ENCODE measurements at places on chromosomes 7 and 10.

DNA sequence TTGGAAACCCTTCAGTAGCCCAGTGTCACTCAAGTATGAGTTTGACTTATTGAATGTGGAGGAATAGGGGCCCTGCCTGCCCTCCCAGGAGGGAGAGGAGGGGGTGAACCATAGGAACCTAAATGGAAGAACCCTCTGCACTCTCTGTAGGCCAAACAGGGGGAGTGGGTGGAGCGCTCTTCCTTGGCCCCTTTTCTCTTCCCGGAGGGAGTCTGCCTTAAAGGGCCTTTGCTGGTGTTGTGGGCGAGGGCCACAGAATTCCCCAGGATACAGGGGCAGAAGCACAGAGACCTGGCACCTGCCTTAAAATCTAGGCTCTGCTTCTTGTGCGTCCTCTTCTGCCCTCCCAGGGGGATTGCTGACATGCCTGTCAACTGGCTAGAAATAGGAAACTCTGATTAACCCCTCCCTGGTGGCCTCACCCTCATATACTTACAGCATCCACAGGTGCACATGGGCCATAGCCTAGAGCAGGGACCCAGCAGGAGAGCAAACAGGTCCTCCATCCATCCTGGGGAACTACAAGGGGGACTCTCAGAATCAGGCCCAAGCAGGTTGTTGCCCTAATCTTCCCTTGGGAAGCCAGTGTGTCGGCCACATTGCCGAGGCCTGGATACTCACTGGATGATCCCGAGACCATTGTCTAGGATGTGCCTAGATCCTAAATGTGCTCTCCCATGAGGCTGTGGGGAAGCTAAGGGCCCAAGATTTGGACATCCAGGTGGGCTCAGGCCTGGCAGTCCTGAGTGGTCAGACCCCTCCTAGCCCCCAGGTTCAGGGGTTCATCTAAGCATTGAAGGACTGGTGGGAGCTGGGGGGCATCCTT, 3.4 kb downstream of the TRIM8 start:
- DNase-seq: no peak

DNA sequence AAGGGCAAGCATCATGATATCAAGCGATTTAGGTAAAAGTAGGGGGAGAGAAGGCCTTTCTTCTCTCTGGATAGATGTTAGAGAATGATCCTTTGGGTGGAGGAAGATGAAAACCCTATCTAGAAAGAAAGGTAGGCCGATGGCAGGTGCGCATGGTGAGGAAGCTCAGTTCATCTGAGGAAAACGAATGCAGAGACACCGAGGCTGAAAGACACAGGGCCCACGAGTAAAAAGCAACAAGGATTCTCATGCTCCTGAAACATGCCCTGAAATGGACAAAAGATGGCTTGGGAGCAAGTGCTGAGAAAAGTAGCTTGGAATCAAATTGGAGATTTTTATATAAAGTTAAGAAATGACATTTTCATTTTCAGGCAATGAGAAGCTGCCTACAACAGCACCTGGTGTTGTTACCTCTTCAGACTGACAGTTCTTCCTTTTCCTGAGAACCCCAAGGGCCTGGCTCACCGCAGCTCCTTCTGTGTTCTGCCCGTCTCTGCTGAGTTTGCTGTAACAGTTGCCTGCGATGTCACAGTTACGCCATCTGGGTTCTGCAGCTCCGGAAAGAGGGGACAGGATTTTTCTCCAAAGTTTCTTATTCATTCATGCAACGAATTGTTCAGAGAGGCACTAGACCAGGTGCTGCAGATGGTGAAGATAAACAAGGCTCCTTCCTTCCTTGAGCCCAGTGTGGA, 402.0 kb upstream of the KLF6 start:
- no peak for DNase-seq

- DNase-seq: no peak
Measured at GRCh38 chr7:22074897-22075296, 129.2 kb upstream of the CDCA7L start.

GRCh38 chr10:101027106-101027720, 3.7 kb downstream of the PDZD7 start:
- no peak for DNase-seq

- DNase-seq: no peak
Measured at GRCh38 chr10:59623133-59624121, 86.2 kb downstream of the SLC16A9 start.

DNA sequence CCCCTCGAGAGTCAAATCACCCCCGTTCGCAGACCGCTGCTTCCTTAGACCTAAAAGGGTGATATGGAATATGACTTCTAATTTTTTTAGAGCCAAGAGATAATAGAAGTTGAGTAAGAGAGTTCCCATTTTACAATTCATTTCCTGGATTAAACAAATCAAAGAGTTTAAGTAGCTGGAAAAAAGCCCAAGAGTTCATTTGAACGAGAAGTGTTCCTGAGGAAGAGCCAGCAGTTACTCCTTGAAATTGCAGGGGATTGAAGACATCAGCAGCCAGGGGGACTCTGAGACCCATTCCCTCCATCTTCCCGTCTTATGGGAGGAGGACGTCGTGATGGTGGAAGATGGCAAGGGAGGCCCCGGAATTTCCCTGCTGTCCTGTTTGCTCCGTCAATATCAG, 277.0 kb downstream of the WDR11 start:
- no peak for DNase-seq

DNA sequence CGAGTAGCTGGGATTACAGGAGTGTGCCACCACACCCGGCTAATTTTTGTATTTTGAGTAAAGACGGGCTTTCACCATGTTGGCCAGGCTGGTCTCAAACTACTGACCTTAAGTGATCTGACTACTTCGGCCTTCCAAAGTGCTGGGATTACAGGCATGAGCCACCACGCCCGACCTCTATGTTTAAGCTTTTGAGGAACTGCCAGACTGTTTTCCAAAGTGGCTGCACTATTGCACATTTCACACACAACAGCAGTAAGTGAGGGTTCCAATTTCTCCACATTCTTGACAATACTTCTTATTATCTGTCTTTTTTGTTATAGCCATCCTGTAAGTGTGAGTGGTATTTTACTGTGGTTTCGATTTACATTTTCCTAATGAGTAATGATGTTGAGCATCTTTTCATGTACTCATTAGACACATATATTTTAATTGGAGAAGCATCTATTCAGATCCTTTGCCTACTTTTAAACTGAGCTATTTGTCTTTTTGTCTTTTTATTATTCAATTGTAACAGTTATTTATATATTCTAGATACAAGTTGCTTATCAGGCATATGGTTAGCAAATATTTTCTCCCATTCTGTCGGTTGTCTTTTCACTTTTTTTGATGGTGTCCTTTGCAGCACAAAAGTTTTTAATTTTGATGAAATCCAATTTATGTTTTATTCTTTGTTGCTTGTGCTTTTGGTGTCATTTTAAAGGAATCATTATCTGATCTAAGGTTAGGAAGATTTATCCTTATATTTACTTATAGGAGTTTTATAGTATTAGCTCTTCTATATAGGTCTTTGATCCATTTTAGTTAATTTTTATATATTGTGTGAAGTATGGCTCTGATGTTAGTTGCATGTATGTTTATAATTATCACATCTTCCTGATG, 12.8 kb upstream of the IRF5 start:
- DNase-seq: no peak

GRCh38 chr10:132879408-132880127, 62.8 kb downstream of the CFAP46 start:
- no peak for DNase-seq

DNA sequence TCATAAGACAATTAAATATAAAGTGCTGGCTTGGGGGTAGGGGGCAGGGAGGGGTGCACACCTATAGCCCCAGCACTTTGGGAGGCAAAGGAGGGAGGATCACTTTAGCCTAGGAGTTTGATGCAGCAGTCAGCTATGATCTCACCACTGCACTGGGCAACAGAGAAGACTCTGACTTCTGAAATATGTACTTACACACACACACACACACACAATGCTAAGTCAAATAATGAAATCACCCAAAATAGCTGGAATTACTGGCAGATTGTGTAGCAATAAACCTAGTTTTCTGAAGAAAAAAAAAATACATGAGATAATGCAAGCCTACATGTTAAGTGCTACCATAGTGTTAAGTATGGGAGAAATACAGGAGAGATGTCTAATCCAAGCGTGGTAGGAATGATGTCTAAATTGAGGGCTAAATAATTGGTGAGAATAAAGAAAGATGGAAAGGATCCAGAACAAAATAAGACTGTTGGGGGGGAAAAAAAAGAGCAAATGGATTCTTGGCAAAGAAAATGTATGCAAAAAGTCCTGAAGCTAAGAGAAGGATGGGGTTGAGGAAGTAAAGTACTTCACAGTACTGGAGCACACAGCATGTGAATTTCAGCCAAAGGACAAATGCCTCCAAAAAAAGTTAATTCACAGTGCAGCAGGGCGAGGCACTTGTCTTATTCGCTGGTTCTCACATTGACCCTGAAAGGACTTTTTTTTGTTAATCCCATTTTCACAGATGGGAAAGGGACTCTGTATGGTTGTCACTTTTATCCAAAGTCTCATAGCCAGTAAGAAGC, 73.9 kb downstream of the IGF2BP3 start:
- peak; percentile 95 for DNase-seq

GRCh38 chr10:4470231-4470835, 355.7 kb upstream of the AKR1E2 start:
- peak; percentile 71 for DNase-seq

- no peak for DNase-seq
Measured at GRCh38 chr7:28290496-28290895, 109.9 kb upstream of the JAZF1 start.

GRCh38 chr7:73850781-73851207, 8.5 kb upstream of the METTL27 start:
- DNase-seq: peak; percentile 99

DNA sequence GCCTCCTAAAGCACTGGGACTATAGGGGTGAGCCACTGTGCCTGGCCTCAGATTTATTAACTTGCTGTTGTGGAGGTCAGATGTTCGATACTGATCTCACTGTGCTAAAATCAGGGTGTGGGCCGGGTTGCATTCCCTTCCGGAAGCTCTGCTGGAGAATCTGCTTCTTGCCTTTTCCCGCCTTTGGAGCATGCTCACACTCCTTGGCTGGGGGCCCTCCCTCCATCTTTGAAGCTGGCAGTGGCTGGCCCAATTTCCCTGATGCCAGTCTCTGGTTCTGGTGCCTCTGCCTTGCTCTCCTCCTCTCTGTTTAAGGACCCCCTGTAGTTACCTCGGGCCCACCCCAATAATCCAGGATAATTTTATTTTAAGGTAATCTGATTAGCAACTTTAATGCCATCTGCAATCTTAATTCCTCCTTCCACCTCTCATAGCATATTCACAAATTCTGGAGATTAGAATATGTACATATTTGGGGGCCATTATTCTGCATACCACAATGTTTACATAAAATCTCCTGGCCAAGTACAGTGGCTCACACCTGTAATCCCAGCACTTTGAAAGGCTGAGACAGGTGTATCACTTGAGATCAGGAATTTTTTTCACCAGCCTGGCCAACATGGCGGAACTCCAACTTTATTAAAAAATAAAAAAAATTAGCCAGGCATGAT, 7.9 kb upstream of the PITRM1 start:
- DNase-seq: no peak

GRCh38 chr7:114620208-114620607, 205.6 kb downstream of the FOXP2 start:
- no peak for DNase-seq

- DNase-seq: no peak
Measured at GRCh38 chr10:132274581-132274980, 33.2 kb downstream of the STK32C start.

DNA sequence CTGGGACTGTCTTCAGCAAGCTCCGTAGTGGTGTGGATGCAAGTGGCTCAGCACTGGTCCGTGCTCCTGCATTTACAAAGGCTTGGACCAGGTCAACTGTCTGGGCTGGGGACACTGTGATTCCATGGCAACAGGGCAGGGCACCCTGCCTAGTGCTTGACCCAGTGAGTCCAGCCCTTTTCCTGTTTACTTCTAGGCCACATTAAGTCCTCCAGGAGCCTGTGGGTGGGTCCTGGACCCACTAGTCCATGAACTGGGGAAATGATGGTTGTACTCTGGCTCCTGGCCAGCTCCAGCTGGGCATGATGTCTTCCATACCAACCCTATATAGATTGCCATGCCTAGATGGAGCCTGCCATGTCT, 152.0 kb downstream of the RPS24 start:
- DNase-seq: no peak

DNA sequence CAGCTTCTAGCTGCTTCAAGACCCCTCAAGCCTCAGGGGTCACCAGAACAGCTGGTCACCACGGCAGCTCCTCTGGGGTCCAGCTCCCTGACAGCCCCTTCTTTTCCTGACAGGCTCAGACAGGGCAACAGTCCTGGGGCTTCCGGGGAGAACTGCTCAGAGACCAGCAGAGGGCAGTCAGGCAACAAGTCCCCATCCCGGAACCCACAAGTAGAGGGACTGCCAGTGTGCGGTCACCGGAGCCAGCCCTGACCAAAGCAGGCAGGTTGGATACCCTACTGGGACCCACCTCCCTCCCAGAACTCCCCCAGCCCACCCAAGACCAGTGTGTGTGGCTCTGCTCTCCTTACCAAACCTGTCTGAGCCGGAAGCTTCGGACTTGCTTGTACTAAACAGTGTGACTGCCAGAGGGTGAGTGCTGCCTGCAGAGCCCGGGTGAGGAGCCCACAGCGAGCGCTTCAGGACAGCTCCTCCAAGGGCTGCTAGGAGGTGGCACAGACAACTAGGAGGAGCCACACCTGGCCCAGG, 40.3 kb downstream of the YKT6 start:
- peak; percentile 76 for DNase-seq

DNA sequence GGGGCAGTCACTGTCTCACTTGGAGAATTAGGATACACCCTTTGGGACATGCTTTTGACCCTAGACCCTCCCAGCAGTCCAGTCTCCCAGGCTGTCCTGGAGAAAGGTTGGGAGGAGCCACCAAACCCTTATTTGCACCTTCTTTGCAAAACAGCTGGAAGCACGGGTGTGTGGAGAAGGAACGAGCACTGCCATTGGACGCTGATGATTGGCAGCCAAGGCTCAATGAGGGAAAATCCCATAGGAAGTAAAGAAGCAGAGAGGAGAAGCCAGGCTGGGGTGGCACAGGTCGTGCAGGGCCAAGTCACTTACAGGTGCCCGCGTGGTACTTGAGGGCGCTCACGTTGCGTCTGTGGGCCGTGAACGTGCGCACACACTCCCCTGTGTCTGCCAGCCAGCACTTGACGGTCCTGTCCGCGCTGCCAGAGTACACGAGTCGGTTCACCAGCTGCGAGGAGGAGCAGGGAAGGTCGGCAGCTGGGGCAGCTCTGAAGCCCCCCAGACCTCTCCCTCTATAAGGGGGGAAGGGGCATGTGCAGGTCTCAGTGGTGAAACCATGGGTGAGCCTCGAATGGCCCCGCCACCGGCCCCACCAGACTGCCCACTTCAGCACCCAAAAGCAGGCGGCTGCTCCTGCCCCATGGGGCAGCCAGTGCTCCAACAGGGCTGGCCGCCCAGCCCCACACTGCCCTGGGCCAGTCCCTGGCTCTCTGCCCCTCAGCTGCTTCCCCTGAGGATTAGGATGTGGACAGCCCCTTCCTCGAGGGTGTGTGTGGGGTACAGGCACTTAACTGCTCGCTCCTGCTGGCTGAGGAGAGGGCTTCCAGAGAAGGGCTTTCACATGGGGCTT, 24.8 kb downstream of the WDR86 start:
- DNase-seq: no peak

- no peak for DNase-seq
Measured at GRCh38 chr7:18317941-18318340, 177.6 kb upstream of the HDAC9 start.

- DNase-seq: peak; percentile 39
Measured at GRCh38 chr10:74194999-74195398, 44.0 kb downstream of the ADK start.

GRCh38 chr10:34650156-34650555, 164.9 kb downstream of the PARD3 start:
- DNase-seq: no peak

GRCh38 chr7:84154991-84155781, 39.4 kb downstream of the SEMA3A start:
- DNase-seq: no peak

- DNase-seq: no peak
Measured at GRCh38 chr7:40634118-40634517, 499.3 kb downstream of the SUGCT start.

Data from fibroblast of gingiva (primary cell).